Left lung (tissue), 14 donors: ENCODE measurements at places on chromosomes 6 and 20.
A peak's percentile ranks its signal among the peaks of the same experiment; 100 is the strongest.

DNA sequence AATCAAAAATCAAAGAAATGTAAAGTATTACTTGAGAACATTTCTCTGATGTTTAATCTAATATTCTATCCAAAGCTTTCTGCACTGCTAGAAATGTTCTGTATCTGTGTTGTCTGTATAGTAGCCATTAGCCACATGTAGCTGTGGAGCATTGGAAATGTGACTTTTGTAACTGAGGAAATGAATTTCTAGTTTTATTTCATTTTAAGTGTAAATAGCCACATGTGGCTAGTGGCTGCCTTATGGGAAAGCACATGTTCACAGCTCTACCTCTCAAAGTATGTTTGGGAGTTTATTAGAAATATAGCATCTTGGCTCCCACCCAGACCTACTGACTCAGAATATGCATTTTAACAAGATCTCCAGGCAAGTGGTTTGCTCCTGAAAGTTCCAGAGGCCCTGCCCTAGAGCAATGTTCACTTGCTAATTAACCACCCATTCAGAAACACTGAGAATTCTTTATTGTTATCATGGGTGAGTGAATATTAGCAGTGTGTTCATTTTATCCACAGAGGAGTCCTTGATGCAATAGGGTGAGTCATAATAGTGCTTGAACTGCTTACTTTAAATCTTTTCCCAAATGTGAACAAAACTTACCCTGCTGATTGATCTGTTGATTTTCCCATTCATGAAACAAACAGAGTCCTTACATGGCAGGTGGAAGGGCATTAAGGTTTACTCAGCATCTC lies 282.7 kb downstream of the PLCB1 start:
- no peaks in the 10 kb centered on the region for H3K4me1 ChIP-seq
- no peak for DNase-seq
- H3K36me3 ChIP-seq, result no peaks in the 10 kb centered on the region
- H3K27ac ChIP-seq, result no peak overlapping the region
- no peaks in the 10 kb centered on the region for H3K27me3 ChIP-seq

DNA sequence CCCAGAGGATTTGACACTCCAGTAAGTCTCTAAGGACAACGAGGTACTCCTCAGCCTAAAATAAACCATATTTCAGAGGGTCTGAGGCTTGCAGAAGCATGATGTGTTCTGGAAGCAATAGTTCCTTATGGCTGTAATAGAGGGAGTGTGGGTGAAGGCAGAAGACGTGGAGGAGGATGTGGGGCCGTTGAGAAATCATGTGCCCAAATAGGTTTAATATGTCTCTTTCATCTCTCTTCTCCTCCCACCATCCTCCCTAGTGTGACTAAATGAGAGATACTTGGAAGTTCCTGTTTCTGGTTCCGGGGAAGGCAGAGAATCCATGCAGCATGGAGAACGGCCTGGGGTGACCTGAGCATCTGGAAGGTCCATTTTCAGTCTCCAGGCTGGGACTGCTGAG lies 174.0 kb upstream of the RSPO3 start:
- H3K4me1 ChIP-seq, result no peaks in the 10 kb centered on the region
- H3K27ac ChIP-seq, result no peak overlapping the region
- no peak overlapping the region for H3K4me3 ChIP-seq
- no peaks in the 10 kb centered on the region for H3K27me3 ChIP-seq
- no peaks in the 10 kb centered on the region for H3K36me3 ChIP-seq

- no peak overlapping the region for H3K4me3 ChIP-seq
- peaks cover 3% of the 10 kb centered on the region for H3K4me1 ChIP-seq
- no peaks in the 10 kb centered on the region for H3K36me3 ChIP-seq
- no peak for DNase-seq
These were observed 49.9 kb downstream of the TGM2 start for GRCh38 chr20:38115205-38115604.

GRCh38 chr6:135423649-135424128 lies 73.9 kb downstream of the AHI1 start:
- no peak for DNase-seq
- no peak overlapping the region for H3K27ac ChIP-seq
- no peaks in the 10 kb centered on the region for H3K27me3 ChIP-seq
- H3K36me3 ChIP-seq, result no peaks in the 10 kb centered on the region
- H3K4me1 ChIP-seq, result peaks cover 9% of the 10 kb centered on the region
- H3K4me3 ChIP-seq, result no peak overlapping the region

- H3K36me3 ChIP-seq, result no peaks in the 10 kb centered on the region
- no peak for DNase-seq
- H3K4me3 ChIP-seq, result no peak overlapping the region
- H3K4me1 ChIP-seq, result no peaks in the 10 kb centered on the region
- no peaks in the 10 kb centered on the region for H3K27me3 ChIP-seq
These were observed 151.3 kb downstream of the SLC16A10 start for GRCh38 chr6:111238464-111239119.

DNA sequence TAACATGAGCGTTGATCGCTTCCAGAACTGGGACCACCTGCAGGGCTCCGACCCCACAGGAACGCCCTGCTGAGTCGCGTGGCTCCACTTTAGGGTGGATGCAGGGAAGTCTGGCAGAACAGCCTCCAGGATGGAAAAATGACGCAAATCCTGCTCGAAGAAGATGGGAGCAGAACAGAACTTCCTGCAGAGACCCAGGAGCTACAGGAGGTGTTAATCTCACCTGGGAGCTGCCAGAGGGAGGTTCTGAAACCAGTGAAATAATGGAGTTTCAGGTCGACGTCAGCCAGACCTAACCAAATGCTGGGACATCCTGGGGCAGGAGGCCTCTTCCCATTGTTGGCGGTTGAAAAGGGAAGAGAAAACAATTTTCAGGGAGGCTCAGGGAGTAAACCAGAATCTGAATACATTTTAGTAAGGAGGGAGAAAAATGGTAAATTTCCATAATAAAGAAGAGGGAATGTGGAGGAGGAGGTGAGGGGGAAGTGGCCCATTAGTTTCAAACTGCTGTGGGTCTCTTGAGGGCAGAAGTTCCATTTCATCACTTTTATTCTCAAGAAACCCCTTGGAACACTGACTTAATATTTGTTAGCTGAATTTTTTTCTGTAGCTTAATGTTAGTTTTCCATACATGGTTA lies 558.4 kb upstream of the CDH4 start:
- DNase-seq, result no peak
- H3K27me3 ChIP-seq, result no peaks in the 10 kb centered on the region
- H3K27ac ChIP-seq, result no peak overlapping the region
- no peak overlapping the region for H3K4me3 ChIP-seq

DNA sequence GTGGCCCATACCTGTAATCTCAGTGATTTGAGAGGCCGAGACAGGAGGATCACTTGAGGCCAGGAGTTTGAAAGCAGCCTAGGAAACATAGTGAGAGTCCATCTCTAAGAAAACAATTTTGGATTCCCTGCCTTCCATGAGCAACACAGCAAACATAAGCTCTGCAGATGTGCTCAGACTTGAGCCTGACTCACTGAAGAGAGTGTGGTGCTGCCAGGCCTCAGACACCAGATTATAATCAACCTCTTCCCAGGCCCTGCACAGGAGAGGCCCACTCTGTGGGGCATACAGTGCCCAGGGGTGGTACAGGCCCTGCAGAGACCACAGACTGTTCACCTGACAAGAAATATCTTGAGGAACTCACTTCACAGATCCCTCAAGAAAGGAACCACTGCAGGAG lies 19.9 kb downstream of the HLA-DPB1 start:
- DNase-seq, result no peak
- no peaks in the 10 kb centered on the region for H3K36me3 ChIP-seq
- no peak overlapping the region for H3K4me3 ChIP-seq
- no peaks in the 10 kb centered on the region for H3K4me1 ChIP-seq
- peaks cover 9% of the 10 kb centered on the region for H3K27me3 ChIP-seq

DNA sequence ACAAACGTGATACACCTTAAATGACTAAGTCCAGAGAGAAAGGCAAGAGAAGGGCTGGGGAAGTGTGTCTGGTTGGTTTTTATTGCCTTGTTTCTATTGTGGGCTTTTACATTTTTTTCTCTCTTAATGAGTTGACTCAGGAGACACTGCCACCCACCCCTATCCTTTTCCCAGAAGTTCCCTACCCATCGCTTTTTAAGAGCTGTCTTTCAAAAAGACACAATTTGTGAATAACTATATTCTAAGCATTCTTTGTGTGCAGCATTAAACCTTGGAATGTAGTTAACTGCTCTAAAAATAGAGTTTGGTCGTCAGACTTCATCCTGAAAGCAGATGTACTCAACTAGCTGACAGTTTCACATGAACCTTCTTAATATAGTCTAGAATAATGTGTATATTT lies 174.9 kb downstream of the ISM1 start:
- DNase-seq, result no peak
- no peak overlapping the region for H3K4me3 ChIP-seq
- no peaks in the 10 kb centered on the region for H3K36me3 ChIP-seq
- no peaks in the 10 kb centered on the region for H3K27me3 ChIP-seq
- no peaks in the 10 kb centered on the region for H3K4me1 ChIP-seq

DNA sequence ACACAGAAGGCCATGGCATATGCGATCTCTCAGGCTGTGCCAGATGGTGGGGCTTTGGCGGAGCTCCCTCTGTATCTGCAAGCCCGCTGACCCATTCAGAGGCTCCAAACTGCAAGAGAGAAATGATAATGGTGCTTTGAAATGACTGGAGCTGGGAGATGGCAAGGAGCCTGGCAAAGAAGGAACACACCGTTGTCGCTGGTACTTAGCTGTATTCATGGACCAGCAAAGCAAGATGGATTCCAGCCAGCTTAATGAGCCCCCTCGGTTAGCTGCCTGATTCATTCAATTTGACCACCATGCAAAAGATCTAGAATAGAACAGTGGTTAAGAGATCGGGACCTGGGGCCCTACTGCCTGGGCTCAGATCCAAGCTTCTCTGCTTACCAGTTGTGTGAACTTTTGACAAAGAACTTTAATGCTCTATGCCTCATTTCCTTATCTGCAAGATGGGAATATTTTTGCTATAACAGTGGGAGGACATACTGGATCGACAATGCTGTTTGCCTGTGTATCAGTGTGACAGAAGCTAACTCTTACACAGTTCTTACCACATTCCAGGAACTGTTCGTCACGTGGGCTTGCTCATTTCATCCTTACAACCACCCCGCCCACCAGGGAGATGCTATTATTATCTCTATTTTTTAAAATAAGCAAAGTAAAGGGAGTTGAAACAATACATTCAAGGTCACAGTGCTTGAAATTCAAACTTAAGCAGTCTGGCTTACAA lies 317.8 kb upstream of the SULF2 start:
- H3K27me3 ChIP-seq, result no peaks in the 10 kb centered on the region
- no peak for DNase-seq
- no peaks in the 10 kb centered on the region for H3K4me1 ChIP-seq

DNA sequence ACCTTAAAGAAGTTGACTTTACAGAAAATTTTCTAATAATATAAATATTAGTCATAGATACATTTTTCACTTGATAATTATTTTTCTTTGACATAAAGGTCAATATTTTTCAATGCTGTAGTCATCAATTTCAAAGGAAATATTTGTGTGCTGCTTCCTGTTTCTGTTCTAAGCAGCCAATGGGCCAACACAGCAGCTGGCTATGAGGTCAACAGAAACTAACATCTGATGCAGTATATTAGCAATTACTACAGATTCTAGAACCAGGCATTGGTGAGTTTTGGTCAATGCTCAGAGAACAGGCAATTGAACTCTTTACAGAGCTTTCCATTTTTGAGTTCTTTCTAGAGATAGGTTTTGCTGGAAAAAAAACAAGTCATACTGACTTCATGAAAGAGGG lies 669.6 kb upstream of the NRSN1 start:
- H3K27ac ChIP-seq, result no peak overlapping the region
- H3K4me1 ChIP-seq, result no peaks in the 10 kb centered on the region
- no peak for DNase-seq

- H3K4me3 ChIP-seq, result no peak overlapping the region
- no peak for DNase-seq
- no peaks in the 10 kb centered on the region for H3K36me3 ChIP-seq
- no peak overlapping the region for H3K27ac ChIP-seq
- no peaks in the 10 kb centered on the region for H3K27me3 ChIP-seq
These were observed 201.6 kb upstream of the CDH4 start for GRCh38 chr20:61050336-61050890.

GRCh38 chr20:38548356-38549083 lies 32.5 kb upstream of the ADIG start:
- no peaks in the 10 kb centered on the region for H3K27me3 ChIP-seq
- H3K4me1 ChIP-seq, result no peaks in the 10 kb centered on the region
- peaks cover 100% of the 10 kb centered on the region for H3K36me3 ChIP-seq
- H3K27ac ChIP-seq, result no peak overlapping the region
- H3K4me3 ChIP-seq, result no peak overlapping the region

DNA sequence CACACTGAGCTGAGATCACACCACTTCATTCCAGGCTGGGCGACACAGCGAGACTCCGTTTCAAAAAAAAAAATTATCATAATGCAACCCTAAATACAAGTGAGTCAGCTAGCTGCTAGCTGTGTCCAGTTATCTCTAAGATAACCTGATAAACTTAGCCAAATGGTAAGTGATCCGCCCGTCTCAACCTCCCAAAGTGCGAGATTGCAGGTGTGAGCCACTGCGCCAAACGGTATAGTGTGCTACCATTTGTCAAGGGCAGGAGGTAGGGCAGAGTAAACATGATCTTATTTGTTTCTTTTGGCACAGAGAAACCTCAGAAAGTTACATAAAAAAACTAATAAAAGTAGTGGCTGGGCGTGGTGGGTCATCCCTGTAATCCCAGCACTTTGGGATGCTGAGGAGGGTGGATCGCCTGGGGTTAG lies 4.7 kb upstream of the C6orf132 start:
- H3K4me1 ChIP-seq, result peaks cover 6% of the 10 kb centered on the region
- DNase-seq, result no peak

DNA sequence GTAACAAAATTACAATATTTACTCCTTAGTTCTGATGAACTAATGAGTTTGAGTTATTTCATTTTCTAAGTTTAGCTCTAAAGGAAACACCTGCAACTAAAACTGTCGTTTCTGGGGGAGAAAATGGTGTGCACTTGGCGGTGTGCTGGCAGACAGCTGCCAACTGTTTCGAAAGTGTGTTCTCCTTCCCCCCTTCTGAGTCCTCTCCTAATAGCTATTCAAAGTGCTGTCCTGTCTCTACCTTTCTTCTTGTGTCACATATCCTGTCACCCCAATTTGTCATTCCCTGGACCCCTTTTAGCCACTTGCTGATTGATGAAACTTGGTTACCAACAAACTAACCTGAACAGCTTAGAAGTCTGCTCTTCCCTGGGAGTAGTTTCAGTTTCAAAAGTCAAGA lies 4.9 kb upstream of the UBE2J1 start:
- H3K36me3 ChIP-seq, result no peaks in the 10 kb centered on the region
- DNase-seq, result no peak
- peak overlapping the region; percentile 42 for H3K27ac ChIP-seq
- H3K4me1 ChIP-seq, result peaks cover 23% of the 10 kb centered on the region
- no peaks in the 10 kb centered on the region for H3K27me3 ChIP-seq
- no peak overlapping the region for H3K4me3 ChIP-seq

DNA sequence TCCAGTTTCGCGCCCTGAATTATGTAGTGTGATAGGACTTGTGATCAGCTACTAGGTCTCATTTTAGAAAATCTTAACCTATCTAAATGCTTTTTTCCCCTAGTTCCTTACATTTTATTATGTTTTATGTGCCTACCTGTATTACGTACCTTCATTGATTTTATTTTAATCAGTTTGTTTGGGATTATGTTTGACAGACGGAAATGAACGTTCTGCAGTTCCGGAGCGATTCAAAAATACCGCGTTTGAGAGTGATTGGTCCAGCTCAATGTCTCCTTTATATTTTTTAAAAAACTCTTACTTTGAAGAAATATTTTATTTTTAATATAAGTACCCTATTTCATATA lies 114.3 kb upstream of the BTN3A2 start:
- no peaks in the 10 kb centered on the region for H3K36me3 ChIP-seq
- no peak for DNase-seq
- peak overlapping the region; percentile 90 for H3K27ac ChIP-seq
- H3K27me3 ChIP-seq, result peaks cover 15% of the 10 kb centered on the region
- peak overlapping the region; percentile 48 for H3K4me3 ChIP-seq
